A549 (cell line): ENCODE measurements at places on chromosomes 6 and 20. TPM values are rescaled to one million over a fixed set of nuclear protein-coding genes. Genes with fewer than 3 reads are reported as not detected.

DNA sequence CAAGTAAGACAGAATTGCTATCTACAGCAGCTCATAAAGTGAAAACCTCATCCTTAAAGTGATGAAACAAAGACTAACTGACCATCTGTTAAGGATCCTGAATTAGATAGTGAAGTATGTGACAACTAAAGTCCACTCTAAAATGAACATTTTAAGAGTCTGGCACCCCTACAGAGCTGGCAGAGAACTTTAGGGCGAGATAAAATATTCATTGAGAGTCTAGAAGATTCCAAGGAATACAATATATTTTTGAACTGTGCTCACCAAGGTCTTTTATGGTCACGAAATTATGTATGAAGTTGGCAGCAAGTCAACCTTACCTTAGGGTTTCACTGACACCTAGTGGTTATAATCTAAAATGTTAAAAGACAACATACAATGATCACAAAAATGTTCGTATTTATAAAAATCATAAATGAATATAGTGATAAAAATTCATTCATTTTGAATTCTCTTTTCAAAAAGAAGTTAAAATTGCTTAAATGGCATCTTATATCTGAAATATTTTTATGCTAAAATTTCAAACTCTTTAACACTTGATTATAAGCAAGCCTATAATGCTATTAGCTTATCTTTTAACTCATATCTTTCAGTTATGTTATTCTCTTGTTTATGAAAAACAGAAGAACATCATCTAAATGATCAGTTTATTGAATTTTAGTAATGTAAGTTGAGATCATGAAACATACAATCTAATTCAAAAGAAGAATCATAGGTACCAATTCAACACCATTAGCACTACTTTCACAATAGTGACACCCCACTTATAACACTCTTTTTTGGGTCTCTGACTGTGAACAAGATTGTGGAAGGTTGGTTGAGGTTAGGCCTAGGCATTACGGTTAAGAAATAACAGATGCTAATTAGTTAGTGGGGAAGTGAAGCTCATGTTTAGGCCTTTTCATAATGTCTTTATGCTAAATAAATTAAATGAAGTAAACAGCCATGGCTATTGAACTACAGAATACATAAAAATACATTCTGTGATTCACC is 27.5 kb downstream of the RSPH3 start:
- DNase-seq: peak; percentile 58

- no peak for DNase-seq
Measured at GRCh38 chr6:52475307-52475706, 55.2 kb downstream of the EFHC1 start.

GRCh38 chr6:24640166-24640565 is 5.8 kb downstream of the KIAA0319 start:
- no peak for DNase-seq

DNA sequence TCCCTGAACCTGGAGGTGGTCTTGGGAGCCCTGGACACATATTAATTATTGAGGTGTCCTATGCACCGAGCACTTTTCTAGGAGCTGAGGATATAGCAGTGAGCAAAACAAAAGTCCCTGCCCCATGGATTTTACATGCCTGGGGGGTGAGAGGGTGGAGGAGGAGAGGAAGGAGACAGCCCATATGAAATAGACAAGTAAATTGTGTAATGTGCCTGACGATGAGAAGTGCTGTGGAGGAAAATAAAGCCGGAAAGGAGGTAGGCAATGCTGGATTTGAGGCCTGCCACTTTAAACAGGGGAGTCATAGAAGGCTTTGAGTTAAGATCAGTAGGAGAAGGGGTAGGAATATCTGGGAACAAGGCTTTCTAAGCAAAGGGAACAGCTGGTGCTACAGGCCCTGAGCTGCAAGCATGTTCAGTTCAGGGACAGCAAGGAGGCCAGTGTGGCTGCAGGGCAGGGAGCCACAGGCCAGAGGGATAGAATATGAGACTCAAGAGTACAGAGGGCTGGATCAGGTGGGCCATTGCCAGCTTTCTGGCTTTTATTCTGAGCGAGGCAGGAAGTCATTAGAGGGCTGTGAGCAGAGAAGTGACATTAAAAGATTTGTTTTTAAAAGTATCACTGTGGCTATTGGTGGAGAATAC is 19.1 kb upstream of the MYLIP start:
- DNase-seq: no peak

DNA sequence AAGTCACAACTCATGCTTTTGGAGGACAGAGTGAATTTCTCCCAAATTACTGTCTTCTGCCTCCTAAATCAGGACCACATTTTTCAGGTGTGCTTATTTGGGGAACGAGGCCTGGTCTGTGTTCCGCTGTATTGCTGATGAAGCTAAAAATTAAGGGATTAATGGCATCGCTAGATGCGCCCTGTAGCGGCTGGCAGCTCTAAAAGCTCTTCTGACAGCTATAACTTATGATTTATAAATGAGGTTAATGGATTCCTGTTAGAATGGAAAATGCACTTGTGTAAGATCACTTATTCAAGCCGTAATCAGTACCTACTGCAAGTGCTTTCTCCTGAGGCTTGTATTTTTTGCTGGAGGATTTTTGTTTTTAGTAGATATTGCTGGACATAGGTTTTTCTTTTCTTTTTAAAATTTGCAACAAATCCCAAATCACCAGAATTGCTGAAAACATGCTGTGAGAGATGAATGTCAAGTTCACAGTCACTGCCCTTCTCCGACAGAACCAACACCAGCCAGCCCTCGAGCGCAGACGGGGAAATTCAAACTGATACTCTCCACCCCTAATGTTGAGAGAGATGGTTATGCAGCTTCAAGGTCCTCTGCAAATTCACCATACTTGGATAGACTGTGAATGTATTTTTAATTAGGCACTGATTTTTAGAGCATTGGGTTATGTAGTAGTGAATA is 49.1 kb downstream of the AKAP12 start:
- no peak for DNase-seq

- DNase-seq: no peak
Measured at GRCh38 chr6:128117916-128118315, 217.1 kb upstream of the THEMIS start.

DNA sequence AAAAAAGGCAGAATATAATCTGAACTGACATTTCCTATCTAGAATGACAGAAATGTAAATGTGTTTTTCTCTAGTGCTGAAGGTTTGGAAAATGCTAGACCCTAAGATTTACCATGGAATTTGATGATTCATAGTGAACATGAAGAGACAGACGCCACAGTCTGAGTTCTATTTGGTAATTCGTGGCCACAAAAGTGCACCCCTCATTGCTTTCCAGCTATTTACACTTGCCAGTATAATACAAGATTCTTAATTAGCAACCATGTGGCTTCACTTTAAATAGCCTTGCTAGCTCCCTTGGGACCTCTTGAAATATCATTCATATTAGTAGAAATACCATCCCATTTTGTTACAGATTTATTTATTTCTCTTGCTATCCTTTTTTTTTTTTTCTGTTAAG is 636.8 kb downstream of the PRKN start:
- no peak for DNase-seq

DNA sequence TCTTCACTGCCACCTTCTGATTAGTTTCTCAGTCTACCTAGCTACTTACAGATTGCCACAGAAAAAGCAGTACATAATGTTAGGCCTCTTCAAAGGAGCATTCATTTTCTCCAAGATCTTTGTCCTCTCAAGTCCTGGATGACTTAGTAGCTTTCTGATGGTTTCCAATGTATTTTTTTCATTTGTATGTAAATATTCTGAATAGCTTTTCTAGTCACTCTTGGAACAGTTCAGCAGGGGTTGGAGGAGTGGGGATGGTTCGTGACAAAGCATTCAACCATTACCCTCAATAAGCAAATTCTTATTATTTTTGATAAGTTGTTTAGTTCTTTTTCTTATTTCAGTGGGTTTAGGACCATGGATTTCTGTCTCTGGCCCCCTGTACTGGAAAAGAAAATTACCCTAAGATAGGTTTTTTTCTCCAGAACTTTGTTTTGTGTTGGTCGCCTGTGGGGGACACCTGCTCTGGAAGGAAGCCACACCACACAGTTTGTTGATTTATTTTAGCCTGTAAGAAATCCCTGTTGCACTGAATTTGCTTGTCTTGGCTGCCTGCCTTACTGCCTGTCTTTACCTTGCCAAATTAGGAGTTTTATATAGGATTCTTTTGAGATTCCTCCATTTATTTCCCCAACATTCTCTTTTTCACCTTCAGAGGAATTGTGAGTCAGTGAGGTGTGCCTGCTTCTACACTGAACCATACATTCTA is 247.9 kb downstream of the RFPL4B start:
- no peak for DNase-seq

GRCh38 chr6:159654483-159655098 is 38.5 kb downstream of the SOD2 start:
- peak; percentile 49 for DNase-seq

- DNase-seq: no peak
Measured at GRCh38 chr6:14790976-14791375, 454.9 kb upstream of the JARID2 start.

DNA sequence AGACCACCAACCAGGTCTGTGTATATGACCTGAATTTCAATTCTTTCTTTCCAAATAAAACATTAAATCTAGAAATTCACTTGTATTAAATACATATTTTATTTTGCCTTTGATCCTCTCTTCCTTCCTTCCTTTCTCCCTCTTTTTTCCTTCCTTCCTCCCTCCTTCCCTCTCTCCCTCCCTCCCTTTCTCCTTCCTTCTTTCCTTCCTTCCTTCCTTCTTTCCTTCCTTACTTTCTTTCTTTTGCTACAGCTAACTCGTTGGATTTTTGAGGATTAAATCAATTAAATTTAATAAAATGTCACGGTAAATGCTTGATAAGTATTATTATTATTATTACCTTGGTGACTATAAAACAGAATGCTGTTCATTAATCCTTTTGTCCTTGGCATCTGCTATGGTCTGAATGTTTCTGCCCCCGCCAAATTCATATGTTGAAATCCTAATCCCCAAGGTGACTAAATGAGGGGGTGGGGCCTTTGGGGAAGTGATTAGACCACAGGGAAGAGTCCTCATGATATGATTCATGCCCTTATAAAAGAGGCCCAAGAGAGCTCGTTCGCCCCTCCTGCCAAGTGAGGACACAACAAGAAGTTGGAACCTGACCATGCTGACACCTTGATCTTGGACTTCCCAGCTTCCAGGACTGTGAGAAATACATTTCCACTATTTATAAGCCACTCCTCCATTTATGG is 67.6 kb upstream of the BTBD3 start:
- no peak for DNase-seq

- DNase-seq: no peak
Measured at GRCh38 chr20:38139156-38139912, 25.7 kb downstream of the TGM2 start.

GRCh38 chr6:167505782-167506181 is 180.9 kb downstream of the TTLL2 start:
- no peak for DNase-seq

- peak; percentile 41 for DNase-seq
Measured at GRCh38 chr6:108114841-108115597, 40.5 kb upstream of the OSTM1 start.

GRCh38 chr6:12478921-12479320 is 188.8 kb downstream of the EDN1 start:
- no peak for DNase-seq

DNA sequence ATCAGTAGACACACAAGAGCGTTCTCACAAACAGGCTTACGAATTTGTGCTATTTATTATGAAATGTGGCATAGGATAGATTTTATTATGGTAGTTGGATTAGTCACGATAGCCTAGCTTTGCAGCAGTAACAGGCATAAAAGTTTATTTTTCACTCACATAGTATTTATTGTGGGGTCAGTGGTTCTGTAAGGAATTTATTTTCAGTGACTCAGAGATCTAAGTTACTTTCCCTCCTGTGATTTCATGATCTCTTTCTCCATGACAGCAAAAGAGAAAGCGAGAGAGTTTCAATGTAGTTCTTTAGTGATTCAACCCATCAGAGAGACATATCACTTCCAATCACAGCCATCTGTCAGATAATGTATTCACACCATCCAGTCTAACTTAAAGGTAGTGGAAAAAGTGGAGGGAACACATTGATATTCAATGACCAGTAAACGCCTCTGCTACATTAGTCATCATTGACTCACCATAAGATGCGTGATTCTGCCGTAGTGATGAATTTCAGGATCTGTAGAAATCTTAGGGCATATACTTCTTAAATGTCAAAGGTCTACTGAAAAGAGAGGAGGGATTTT is 605.5 kb downstream of the HDGFL1 start:
- peak; percentile 36 for DNase-seq

GRCh38 chr20:15857173-15857784 is 716.0 kb downstream of the KIF16B start:
- DNase-seq: no peak

- peak; percentile 5 for DNase-seq
Measured at GRCh38 chr6:104771258-104771832, 88.4 kb downstream of the HACE1 start.

- no peak for DNase-seq
Measured at GRCh38 chr6:68008445-68008844, 626.6 kb upstream of the ADGRB3 start.

DNA sequence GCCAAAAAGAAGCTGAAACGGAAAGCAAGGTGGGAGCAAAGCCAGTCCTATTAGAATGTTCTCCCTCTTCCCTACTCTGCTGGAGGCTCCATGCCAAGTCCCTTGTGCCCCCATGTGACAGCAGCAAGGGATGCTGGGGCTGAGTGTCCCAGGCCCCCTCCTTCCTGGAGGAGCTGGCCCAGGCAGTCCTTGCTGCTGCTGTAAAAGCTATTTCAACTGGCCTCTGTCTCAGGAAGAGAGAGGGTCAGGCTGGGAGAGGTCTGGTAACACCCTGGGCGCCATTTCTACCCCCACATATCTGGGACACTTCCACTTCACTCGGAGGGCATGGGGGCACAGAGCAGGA is 25.0 kb downstream of the TTBK1 start:
- no peak for DNase-seq

DNA sequence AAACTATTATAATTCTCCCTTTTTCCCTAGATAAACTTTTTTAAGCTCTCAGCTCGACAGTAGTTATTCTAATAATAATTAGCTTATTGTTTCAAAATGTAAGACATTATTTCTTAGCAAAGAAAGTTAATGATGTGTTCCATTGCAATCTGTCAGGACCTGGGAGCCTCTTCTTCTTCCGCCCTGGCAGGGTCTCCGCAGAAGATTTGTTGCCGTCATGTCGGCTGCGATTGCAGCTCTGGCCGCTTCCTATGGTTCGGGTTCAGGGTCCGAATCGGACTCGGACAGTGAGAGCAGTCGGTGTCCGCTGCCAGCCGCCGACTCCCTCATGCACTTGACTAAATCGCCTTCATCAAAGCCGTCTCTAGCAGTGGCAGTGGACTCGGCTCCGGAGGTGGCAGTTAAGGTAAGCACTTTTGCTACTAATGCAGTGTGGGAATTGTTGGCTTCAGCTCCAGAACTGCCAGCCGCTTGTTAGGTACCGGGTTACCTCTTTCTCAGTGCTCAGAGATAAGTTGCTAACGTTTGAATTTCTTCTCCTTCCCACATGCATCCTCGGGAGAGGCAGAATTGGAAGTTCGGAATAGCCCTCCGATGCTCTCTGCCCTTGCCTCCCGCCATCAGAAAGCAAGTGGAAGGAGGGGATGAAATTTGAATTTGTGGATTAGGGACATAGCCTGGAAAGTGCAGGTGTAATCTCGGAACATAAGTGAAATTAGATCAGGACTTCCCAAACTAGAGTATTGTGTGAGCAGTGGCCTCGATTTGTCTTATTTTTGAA is at the start of gene CDC40:
Gene CDC40, plus strand, starts transcription at position 200 of the 781 bp plus-strand sequence. Its CDS starts 18 bp downstream, at position 218.
- no peak for DNase-seq

- no peak for DNase-seq
Measured at GRCh38 chr6:10205892-10206291, 209.0 kb downstream of the TFAP2A start.

The MUCL3 gene
- polyA plus RNA-seq: 0.03 to 0.08 TPM (median 0.04 TPM) in 3 replicates

The ADGRF5 gene
- polyA plus RNA-seq: not detected in 3 replicates

The HLA-DQB1 gene
- not detected in 3 replicates for polyA plus RNA-seq

The DAAM2 gene
- polyA plus RNA-seq: not detected in 3 replicates

The TFAP2D gene
- polyA plus RNA-seq: not detected in 3 replicates

The VAPB gene
- polyA plus RNA-seq: 43.8 to 45.8 TPM (median 45.4 TPM) in 3 replicates

The COL9A1 gene
- polyA plus RNA-seq: not detected in 3 replicates

The SMLR1 gene
- 0.03 to 0.04 TPM in 2 of 3 replicates, not detected in the other for polyA plus RNA-seq

The NFATC2 gene
- 0.75 to 0.99 TPM (median 0.75 TPM) in 3 replicates for polyA plus RNA-seq
